ENCODE measurements at places on chromosomes 3 and 15. TPM values are rescaled to one million over a fixed set of nuclear protein-coding genes. Genes with fewer than 3 reads are reported as not detected.

GRCh38 chr3:131142580-131142979, 115.9 kb downstream of the NEK11 start:
- no peak overlapping the region for H3K27ac ChIP-seq
- peaks cover 5% of the 10 kb centered on the region for H3K4me1 ChIP-seq
- no peaks in the 10 kb centered on the region for H3K27me3 ChIP-seq
- H3K36me3 ChIP-seq, result no peaks in the 10 kb centered on the region

The ATG7 gene
- 17.5 TPM for total RNA-seq

The ADAMTSL3 gene
- total RNA-seq, result 1.1 TPM

DNA sequence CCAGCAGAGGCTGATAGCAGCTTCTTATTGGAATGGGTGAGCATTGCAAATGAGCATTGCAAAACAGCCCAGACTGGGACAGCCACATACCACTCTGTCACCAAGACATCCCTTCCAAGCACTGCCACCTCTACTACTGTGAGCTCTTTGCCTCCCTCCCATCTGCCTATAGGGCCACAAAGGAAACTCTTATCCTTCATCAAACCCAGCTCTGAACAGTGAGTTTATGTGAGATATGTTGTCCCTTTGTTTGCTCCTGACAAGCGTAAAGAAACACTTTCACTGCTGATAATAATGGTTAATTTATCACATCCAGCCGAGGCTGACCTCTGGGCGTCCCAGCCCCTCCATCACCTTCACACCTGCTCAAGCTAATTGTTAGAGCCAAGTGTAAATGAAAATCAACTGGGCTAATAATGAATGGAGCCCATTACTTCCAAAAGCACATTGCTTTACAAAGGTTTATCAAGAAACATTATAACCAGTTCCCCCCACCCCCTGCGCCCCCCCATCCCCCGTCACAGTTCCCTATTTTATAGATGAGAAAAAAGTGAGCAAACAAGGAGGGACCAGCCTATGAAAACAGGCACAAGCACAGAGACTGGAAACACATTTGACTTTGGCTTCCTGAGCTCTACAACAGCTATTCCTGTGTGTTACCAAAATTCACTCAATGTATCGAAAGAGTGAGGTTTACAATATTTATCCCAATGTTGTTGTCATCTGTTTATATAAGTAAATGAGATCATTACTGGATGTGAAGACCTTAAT, 146.3 kb downstream of the ANXA2 start:
- H3K27ac ChIP-seq, result no peak overlapping the region
- peaks cover 5% of the 10 kb centered on the region for H3K4me1 ChIP-seq
- DNase-seq, result no peak
- no peaks in the 10 kb centered on the region for H3K27me3 ChIP-seq
- H3K4me3 ChIP-seq, result no peak overlapping the region

The STOML1 gene
- total RNA-seq, result 5.0 TPM

The C3orf22 gene
- not detected for total RNA-seq

The PCNP gene
- total RNA-seq, result 193 TPM

- H3K4me1 ChIP-seq, result no peaks in the 10 kb centered on the region
- H3K36me3 ChIP-seq, result no peaks in the 10 kb centered on the region
- H3K27me3 ChIP-seq, result no peaks in the 10 kb centered on the region
- DNase-seq, result no peak
- H3K4me3 ChIP-seq, result no peak overlapping the region
Observed at GRCh38 chr3:70096376-70097066, 97.0 kb downstream of the SAMMSON start.

The VEPH1 gene
- 9.2 TPM for total RNA-seq

DNA sequence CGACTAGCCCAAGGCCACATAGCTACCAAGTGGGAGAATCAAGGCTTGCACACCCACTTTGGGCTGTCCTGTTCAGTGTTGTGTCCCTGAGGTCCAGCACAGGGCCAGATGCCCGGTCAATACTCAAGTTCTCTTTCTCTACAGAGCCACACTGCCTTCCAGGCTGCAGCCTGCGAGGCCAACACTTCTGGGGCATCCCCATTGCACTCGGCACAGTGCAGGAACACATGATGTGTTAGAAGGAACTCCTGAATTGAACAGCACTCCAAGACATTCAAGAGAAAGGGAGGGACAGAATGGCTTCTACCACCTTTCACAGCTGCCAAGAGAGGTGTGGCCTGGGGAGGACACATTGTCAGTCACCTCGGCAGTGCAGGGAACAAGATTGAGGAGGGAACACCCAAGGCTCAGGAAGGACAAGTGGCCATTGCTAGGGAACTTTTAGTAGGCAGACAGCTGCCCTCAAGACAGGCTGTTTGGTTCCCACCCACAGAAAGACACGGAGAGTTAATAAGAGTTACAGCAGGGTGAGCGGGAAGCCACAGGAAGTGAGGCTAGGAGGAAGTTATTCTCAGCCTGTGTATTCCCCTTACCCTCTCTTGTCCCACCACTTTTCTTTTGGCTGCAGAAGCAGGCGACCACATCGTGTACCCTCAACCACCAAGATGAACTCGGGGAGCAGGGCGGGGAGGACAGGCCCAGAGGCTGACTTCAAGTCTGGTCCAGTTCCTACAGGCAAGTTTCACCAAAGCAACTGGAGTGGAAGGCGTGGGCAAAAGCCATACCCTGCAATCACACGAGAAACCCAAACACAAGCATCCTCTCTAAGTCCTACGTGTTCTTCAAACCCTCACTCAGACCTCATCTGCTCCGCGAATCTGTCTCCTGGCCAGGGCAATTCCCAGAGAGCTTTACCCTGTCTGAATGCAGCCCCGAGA, 69.4 kb downstream of the SRGAP3 start:
- no peak overlapping the region for H3K27ac ChIP-seq
- no peaks in the 10 kb centered on the region for H3K36me3 ChIP-seq
- no peaks in the 10 kb centered on the region for H3K27me3 ChIP-seq
- no peak overlapping the region for H3K4me3 ChIP-seq
- H3K4me1 ChIP-seq, result peaks cover 29% of the 10 kb centered on the region
- no peak for DNase-seq

GRCh38 chr3:14627815-14628214, 23.7 kb upstream of the CCDC174 start:
- H3K27ac ChIP-seq, result no peak overlapping the region
- DNase-seq, result no peak
- no peaks in the 10 kb centered on the region for H3K36me3 ChIP-seq

The FEZF2 gene
- not detected for total RNA-seq

GRCh38 chr3:122767540-122768372, 25.9 kb downstream of the HSPBAP1 start:
- no peaks in the 10 kb centered on the region for H3K27me3 ChIP-seq
- 0 out of 2 replicates have a peak overlapping the region, but pooled peaks have one; percentile 17 for H3K27ac ChIP-seq
- no peak overlapping the region for H3K4me3 ChIP-seq

DNA sequence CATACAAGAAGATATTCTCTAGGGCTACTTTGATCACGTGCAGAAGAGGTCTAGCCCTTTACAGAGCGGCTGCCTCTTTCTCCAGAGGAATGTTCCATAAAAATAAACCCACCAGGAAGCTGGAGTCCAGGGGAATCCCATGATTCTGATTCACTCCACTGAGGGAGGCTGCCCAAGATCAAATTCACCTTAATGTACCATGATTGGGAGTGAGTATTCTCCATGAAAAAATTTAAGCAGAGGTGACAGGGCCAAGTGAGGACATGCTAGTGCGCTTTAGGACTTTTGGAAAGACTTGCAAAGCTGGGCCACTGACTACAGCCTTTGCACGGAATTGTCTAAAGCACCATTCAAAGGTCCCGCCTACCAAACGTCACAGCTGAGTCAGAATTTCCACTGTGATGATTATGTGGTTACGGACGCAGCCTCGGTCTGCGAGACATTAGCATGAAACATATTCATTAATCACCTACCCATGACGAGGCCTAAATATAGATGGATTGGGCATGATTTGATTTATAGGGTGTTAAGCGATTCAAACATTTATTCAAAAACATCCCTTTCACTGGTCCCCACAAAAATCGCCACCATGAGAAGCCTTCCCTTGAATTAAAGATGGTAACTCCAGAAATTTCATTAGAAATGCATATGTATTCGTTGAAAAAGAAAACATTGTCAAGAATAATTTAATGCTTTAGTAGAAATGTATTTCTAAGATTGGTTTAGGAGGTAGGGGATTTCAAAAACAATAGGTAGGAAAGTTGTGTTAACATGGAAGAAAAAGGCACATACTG, 152.6 kb downstream of the GREM1 start:
- no peaks in the 10 kb centered on the region for H3K27me3 ChIP-seq
- no peak overlapping the region for H3K4me3 ChIP-seq
- DNase-seq, result no peak
- H3K4me1 ChIP-seq, result peaks cover 11% of the 10 kb centered on the region
- no peaks in the 10 kb centered on the region for H3K36me3 ChIP-seq

DNA sequence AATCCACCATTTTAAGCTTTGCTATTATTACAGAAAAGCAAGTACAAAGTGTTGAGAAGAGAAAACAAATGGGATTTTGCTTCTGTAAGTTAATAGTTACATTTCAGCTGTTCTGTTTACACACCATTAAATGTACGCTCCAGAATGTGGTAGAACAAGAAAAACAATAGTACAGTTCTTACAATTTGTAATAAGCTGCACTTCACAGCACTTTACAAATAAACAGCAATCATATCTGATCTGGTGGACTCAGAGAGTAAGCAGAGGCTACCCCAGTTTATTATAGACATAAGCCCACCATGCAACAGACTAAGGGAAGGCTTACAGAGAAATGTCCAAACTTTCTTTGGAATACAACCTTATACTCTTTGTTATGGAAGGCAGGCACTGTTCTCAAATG, 126.4 kb downstream of the OXSM start:
- DNase-seq, result no peak
- H3K4me3 ChIP-seq, result no peak overlapping the region
- no peak overlapping the region for H3K27ac ChIP-seq
- no peaks in the 10 kb centered on the region for H3K27me3 ChIP-seq
- H3K36me3 ChIP-seq, result no peaks in the 10 kb centered on the region

DNA sequence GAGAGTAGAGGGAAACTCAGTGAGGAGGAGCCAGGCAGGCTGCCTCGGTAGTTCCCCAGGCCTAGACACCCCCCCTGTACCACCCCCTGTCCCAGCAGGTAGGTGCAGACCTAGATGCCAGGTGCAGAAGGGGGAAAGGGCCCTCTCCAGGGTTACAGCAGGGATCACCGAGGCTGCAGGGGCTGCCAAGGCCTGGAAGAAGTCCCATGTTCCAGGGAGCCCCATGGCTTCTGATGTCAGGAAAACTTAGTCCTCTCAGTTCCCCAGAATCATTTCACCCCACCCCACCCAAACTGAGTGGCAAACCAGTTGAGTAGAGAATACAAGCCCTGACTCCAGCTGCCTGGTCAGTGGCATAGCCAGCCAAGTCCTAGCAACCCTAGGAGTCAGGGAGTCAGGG, 7.4 kb upstream of the SEMA3B start:
- peaks cover 37% of the 10 kb centered on the region for H3K4me1 ChIP-seq
- no peak overlapping the region for H3K27ac ChIP-seq
- no peak for DNase-seq
- peaks cover 12% of the 10 kb centered on the region for H3K36me3 ChIP-seq
- no peaks in the 10 kb centered on the region for H3K27me3 ChIP-seq
- H3K4me3 ChIP-seq, result 0 out of 2 replicates have a peak overlapping the region, but pooled peaks have one; percentile 64

The MCF2L2 gene
- total RNA-seq, result 7.3 TPM
